AG04450 (cell line): ENCODE measurements at places on chromosomes 11 and 22. TPM values are rescaled to one million over a fixed set of nuclear protein-coding genes. Genes with fewer than 3 reads are reported as not detected.

Gene AP2A2
- 54.2 and 55.7 TPM in 2 replicates for polyA plus RNA-seq

Gene HTR3B
- not detected in 2 replicates for polyA plus RNA-seq

Gene DGCR6L
- 45.4 and 60.9 TPM in 2 replicates for polyA plus RNA-seq

Gene P2RX6
- polyA plus RNA-seq: 1.7 and 1.9 TPM in 2 replicates

Gene NXPE1
- polyA plus RNA-seq: not detected in 2 replicates

Gene FLRT1
- 0.17 and 0.33 TPM in 2 replicates for polyA plus RNA-seq

Gene GAL3ST1
- polyA plus RNA-seq: 0.06 and 0.14 TPM in 2 replicates

Gene APOA5
- polyA plus RNA-seq: not detected in 2 replicates

Gene NUCB2
- 183 and 275 TPM in 2 replicates for polyA plus RNA-seq

Gene PRR33
- not detected in 2 replicates for polyA plus RNA-seq

Gene OR2AG2
- 0.11 and 0.19 TPM in 2 replicates for polyA plus RNA-seq

Gene CDCA5
- 4.2 and 5.2 TPM in 2 replicates for polyA plus RNA-seq

Gene LYVE1
- 0.10 and 0.19 TPM in 2 replicates for polyA plus RNA-seq

Gene GP1BB
- 0.20 and 0.60 TPM in 2 replicates for polyA plus RNA-seq

Gene HBB
- 0.22 and 0.26 TPM in 2 replicates for polyA plus RNA-seq

Gene IFITM10
- 0.04 TPM in 1 of 2 replicates, not detected in the other for polyA plus RNA-seq

Gene BIRC3
- 2.8 and 3.5 TPM in 2 replicates for polyA plus RNA-seq

Gene PPP2R5B
- 11.2 and 16.6 TPM in 2 replicates for polyA plus RNA-seq

Gene MUC2
- not detected in 2 replicates for polyA plus RNA-seq

Gene ARL2
- polyA plus RNA-seq: 60.7 and 76.5 TPM in 2 replicates

Gene MRGPRF
- 28.6 and 34.4 TPM in 2 replicates for polyA plus RNA-seq

Gene OR8D1
- not detected in 2 replicates for polyA plus RNA-seq

Gene XKR3
- not detected in 2 replicates for polyA plus RNA-seq
